CD4-positive, alpha-beta T cell treated with Interleukin-1 beta for 1 hour (primary cell): ENCODE measurements at places on chromosomes 1 and 21.
A peak's percentile ranks its signal among the peaks of the same experiment; 100 is the strongest.

DNA sequence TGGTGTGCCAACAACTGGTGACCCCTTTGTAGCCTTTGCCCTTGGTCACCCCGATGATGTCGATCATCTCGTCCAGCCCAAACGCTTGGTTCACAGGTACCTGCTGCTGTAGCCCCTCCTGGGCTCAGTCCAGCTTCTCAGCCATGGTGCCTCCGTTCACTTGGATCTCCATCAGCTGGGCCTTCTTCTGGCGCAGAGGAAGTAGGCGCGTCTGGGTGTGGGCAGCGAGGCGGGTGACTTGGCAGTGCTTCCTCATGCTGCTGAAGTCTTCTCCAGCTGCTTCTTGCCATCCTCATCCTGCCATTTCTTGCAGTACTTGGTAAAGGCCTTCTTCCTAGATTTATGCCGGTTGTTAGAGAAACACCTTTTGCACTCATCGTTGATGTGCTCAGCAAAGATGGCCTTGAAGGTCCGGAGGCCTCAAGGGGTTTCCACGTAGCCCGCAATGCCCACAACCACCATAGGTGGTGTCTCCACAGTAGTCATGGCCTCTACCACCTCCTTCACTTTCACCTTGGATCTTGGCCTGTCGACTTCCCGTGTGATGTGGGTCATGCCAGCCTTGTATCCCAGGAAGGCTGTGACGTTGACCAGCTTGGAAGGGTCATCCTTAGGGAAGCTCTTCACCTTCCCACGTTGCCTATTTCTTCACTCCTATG lies 13.0 kb downstream of the DOP1B start:
- DNase-seq = peak; percentile 25

DNA sequence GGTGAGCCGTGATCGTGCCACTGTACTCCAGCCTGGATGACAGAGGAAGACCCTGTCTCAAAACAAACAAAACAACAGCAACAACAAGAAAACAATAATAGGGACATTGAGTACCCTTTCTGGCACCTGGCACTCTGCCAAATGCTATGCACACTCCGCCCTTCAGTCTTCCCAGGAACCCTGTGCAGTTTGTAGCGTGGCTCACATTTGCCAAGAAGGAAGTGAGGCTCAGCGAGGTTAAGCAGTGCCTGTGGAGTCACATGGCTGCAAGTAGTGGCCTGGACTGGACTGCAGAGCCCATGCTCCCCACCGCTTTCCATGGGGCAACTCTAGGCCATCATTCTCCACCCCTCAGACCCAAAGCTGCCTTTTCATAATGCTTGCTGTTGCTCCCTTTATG lies 5.3 kb upstream of the EVA1B start:
- DNase-seq = no peak

GRCh38 chr1:6599141-6599975 lies 3.3 kb downstream of the KLHL21 start:
- DNase-seq = peak; percentile 55

DNA sequence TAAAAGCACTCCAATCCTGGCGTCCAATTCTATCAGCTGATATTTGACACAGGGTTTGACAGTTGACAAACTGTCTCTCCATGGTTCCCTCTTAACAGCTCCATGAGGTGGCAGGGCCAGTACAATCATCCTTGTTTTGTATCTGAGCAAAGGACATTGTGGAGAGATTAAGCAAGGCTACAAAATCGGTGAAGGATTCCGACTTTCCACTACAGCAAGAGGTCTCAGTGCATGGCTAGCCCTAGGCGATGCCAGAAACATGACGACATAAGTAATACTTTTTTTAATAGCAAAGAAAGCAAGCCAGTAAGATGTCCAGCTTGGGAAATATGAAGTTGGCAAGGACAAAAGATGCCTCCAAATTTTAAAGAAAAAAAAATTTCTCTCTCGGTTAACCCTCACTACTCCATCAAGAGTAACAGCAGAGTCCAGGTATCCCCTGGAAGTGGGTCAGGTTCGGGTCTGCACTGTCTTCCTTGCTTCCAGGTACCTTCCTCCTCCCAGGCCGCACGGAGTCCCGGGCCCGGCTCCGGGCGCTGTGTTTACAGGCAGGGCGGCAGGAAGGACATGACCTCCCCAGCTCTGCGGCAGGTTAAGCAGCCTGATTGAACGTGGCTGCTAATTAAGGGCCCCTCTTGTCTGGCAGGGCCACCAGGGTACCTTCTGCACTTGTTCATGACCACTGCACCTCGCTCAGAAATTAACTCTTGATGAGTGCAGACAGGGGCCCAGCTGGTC lies 106.1 kb downstream of the SIM2 start:
- no peak for DNase-seq

GRCh38 chr1:244236101-244236500 lies 185.0 kb downstream of the ZBTB18 start:
- DNase-seq = no peak

DNA sequence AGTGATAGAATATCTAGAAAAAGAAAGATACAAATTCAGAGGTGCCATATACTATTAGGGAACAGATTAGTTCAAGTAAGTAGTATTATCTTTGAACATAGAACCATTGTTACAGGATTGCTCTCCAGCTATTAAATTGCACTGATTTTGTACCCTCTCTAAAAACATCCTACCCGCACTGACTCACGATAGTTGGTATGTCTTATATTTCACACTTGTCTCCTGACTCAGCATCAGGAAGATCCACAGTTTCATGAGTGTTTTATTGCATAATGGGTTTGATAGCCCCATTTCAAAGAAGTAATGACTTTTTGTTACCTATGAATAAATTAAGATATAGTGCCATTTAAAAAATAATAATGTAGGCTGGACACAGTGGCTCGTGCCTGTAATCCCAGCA lies 6.0 kb downstream of the TATDN3 start:
- DNase-seq = no peak

DNA sequence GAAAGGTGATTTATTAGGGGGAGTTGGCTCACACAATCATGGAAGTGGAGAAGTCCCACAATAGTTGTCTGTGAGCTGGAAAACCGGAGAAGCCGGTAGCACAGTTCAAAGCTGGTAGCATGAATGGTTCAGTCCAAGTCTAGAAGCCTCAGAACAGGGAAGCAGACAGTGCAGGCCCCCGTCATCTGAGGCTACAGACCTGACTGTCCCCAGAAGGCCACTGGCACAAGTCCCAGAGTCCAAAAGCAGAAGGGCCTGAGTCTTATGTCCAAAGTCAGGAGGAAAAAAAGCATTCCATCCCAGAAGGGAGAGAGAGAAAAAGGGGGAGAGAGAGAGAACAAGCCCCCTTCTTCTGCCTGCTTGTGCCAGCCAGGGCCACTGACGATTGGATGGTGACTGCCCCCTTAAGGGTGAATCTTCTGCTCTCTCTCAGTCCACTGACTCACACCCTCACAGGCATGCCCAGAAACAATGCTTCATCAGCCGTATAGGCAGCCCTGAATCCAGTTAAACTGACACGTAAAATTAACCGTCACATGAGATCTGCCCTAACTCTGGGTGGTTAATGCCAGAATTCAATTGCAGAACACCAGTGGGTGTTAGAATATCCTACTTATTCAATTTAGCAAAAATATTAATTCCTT lies 49.3 kb upstream of the POU2F1 start:
- DNase-seq = no peak

DNA sequence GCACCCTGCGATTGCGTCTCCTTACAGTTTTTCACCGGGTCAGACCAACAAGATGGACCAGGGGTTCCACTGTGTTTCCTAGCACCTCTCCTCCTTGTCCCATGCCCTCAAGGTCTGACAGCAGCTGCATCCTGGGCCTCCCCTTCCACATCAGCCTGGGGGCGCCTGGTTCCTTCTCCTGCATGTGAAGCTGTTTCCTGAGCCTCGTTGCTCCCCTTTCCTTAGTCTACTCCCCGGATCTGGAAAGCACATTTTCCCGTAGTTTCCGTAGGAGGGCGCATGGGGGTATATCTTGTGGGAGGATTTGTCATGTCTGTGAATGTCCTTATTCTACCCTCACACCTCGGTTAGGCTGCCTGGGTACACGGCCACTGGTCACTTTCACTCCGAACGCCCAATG lies 6.1 kb downstream of the PRDM15 start:
- no peak for DNase-seq

DNA sequence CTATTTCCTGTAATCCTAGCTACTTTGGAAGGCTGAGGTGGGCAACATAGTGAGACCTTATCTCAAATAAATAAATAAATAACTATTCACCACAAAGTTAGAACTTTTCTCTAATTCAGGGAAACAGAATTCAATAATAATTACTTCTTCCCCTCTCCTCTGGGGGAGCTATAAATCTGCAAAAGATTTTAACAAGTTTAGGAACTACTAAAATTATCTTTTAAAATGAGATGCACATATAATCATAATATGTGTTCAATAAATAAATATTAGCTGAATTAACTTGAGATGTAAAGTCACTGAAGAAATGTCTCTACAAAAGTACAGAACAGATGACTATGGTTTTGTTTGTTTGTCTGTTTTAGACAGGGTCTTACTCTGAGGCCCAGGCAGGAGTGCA lies 14.1 kb downstream of the WDR47 start:
- no peak for DNase-seq

GRCh38 chr1:153963030-153963849 lies at the start of gene SLC39A1:
Gene SLC39A1, minus strand, starts transcription at chr1:153963537. Its CDS starts 822 bp downstream, at chr1:153962715.
- DNase-seq = peak; percentile 93

DNA sequence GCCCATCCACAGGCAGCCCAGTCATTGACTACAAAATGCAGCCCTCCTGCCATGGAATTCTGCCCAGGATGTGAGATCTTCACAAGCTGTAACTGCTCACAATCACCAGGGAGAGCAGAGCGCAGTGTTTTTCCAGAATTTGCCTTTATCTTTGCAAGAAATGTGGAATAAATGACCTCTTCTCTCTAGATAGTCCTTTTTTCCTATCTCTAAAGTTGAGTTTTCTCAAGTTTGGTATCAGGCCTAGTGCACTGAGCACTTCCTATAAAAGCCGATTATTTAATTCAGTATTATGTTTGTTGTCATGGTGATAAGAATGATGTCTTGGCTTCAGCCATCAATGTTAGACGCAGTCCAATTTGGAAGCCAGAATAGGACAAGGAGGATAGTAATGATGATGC lies 246.9 kb upstream of the IRF2BP2 start:
- DNase-seq = no peak

GRCh38 chr1:114061121-114061830 lies 82.0 kb downstream of the OLFML3 start:
- no peak for DNase-seq

DNA sequence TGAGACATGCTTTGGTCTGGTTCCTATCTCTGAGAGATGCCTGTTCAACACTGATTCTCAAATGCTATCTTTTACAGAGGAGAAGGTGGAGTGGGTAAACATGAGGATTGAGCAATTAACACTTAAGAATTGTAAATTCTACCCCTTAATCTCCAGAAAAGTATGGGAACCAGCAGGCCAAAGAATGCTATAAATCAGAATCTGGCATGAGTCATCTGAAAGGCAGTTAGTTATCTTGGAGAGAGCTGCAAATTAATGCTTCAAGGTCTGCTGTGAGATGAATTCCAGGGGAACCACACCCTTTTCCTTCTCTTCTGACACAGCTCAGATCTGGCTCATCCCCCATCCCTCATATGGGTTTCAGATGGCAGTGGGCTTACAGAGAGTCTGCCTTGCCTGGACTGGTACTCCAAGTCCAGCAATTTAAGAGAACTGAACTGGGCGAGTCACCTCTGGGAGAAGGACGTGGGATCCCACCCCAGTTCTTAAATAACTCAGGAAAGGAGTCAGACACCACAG lies 5.2 kb downstream of the S100A10 start:
- DNase-seq = no peak

DNA sequence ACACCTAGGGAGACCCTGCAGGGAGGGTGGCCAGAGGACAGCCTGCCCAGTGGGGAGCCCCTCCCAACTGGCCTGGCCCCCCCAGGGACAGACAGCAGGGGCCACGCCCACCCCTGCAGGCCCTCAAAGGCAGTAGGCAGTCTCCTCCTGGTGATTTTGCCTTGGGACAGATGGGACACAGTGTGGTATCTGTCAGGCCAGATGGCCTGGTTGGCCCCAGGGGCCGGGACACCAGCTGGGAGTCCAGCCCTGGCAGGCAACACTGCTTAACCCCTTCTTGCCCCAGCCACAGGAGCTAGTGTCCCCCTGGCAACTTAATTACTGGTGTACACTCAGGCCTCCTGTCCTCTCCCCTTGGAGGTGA lies 17.8 kb downstream of the IFFO2 start:
- no peak for DNase-seq

- DNase-seq = no peak
Observed at GRCh38 chr1:31575369-31576140, 760 bp upstream of the TINAGL1 start.

DNA sequence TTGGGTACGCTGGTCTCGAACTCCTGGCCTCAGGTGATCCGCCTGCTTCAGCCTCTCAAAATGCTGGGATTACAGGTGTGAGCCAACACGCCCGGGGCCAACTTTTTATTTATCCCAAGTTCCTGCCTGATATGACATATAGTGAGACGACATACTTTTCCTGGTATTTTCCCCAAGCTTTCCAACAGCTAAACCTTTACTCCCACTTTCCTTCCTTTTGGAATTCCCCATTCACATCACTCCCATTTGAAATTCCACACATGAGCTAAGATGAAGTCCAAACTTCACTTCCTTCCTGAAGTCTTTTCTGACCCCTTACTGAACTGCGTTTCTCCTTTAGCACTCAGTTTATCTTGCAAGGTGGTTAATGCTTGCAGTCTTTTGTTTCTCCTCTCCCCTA lies 64.1 kb downstream of the S1PR1 start:
- DNase-seq = no peak

DNA sequence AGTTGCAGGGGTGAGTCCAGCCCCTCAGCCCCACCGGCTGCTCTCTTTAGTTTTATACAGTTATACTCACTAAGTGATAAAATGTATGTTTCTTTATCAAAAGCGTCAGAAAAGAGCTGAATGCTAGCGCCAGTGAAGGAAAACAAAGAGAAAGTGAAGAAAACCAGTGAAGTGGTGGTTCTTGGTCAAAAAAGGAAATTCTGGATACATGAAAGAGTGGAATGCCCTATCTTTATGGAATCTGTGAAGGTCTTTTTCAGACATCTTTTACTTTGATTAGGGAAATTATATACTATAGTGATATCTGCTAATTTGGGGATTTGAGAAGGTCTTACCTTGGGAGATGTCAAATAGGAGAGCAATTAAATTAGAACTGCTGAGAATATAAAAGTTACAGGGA lies 41.3 kb downstream of the GPR3 start:
- DNase-seq = no peak
